ENCODE measurements at places on chromosomes 6 and 20. TPM values are rescaled to one million over a fixed set of nuclear protein-coding genes. Genes with fewer than 3 reads are reported as not detected.

Gene ASIP
- total RNA-seq = not detected

Gene SPTLC3
- 14.7 TPM for total RNA-seq

Gene LKAAEAR1
- not detected for total RNA-seq

Gene GPR63
- under 0.01 TPM for total RNA-seq

Gene BNIP5
- not detected for total RNA-seq
